ENCODE measurements at places on chromosomes 5 and 9.
A peak's percentile ranks its signal among the peaks of the same experiment; 100 is the strongest.

DNA sequence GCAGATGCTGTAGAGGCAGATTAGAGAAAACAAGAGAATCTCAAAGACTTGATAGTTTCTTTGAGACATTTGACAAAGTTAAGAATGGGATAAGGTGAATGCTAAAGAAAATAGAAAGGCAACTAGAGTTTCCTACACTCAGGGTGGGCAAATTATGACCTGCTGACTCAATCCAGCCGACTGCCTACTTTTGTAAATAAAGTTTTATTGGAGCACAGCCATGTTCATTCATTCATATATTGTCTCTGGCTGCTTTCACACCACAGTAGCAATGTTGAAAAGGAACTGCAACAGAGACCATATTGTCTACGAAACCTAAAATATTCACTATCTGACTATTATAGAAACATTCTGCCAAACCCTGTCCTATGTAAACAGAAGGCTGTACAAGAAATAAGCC is 37.6 kb upstream of the TARS1 start:
- DNase-seq, result no peak

- no peak for DNase-seq
These were observed 15.5 kb upstream of the TRIM32 start for GRCh38 chr9:116671605-116672004.

GRCh38 chr5:56985936-56986625 is 34.2 kb upstream of the MIER3 start:
- no peak for DNase-seq

DNA sequence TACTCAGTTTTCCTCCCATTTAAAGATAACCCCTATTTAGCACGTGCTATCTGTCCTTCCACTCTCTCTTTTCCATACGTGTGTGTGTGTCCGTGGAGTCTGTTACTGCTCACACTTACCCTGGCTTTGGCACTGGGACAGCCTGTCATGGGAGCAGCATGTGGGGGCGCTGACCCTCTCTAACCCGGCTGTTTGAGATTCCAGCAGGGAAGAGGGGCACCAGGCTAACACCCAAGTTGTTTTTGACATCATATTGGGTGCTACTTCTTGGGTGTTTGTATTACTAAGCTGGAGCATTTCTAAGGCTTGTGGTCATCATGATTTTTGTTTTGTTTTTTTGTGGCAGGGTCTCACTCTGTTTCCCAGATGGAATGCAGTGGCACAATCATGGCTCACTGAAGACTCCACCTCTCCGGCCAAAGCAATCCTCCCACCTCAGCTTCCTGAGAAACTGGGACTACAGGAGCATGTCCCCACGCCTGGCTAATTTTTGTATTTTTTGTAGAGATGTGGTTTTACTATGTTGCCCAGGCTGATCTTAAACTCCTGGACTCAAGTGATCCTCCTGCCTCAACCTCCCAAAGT is 56.9 kb upstream of the SIMC1 start:
- DNase-seq, result no peak

DNA sequence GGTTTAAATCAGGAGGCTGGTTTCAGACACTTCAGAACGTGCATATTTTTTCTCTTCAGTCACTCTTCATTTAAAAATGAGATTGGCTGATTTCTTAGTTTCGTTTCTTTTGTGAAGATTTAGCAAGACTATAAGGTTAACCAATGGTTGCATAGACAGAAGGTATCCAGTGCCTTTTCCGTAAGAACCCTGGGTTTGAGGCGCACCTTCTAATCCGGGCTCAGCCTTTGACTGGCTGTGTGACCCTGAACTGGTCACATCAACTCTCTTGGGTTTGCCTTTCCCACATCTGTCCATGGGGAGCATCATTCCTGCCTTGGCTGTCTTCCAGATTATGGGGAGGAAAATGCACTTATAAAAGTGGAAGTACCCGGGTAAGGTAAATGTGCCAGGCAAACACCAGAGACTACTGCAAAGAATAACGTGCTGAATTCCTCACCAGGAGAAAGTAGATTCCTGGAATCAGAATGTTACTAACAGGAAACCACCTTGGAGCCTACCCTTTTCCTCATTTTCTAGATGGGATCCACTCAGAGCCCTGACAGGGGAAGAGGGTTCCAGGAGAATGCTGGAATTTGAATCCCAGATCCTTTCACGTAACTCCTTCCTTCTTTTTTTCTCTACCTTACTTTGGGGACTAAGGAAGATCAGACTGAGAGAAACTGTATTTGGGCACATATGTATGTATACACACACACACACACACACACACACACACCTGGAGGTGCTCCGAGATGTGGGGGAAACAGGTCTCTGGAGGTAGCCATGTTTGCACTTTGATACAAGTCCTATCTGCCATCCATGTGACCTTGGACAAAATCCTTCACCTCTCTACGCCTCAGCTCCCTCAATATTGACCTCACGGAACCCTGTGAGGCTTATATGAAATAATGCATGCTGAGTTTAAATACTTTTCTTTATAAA is 6.8 kb downstream of the HAND1 start:
- no peak for DNase-seq

DNA sequence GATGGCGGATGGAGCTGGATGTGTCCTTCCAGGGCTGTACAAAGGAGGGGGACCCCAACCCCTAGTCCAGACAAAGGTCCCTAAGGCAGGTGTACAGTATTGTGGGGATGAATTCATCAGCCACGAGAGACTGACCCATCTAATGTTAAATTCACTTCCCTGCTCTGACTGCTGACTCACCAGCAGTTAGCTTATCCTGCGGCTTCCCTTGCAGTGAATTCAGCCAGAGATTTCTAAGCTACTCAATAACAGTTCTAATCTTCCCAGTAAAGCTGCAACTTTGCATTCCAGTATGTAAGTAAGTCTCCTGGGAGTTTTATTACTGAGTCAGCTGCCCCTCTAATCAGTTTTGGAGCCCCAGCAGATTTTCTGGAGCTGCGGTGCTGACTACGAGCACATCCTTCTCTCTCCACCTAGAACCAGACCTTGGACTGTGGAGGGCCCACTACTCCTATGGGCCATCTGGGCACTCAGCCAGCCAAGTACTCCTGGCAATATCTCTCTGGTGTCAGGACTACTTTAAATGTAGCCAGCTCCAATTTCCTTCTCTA is 16.1 kb downstream of the B4GALT1 start:
- DNase-seq, result peak; percentile 77

DNA sequence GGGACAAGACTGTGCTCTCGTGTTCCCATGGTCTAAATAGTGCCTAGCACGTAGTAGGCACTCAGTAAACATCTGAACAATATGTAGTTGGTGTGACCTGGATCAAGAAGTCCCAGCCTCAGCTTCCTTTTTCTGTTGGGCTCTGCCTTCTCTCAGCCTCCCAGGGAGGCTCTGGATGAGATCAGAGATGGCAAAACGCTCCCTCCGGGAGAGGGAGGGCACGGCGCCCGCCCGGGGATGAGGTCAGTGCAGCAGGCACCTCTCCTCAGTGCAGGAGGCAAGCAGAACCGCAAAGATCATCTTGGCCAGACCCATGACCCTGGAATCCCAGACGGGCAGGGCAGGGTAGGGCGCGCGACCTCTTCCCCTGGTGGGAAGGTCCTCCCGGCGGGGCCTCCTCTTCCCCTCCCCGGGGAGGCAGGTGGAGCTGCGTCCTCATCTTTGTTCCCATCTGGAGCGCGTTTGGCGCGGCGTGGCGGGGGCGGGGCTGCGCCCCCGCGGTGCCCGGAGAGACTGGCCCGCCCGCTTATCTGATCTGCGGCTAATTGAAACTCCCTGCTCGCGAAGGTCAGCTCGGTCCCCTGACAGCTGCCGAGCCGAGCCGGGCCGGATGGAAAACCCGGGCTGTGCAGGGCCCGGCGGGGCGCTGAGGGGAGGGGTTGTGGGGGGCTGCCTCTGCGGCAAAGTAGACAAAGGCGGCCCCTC is 60.9 kb downstream of the CXXC5 start:
- DNase-seq, result no peak

DNA sequence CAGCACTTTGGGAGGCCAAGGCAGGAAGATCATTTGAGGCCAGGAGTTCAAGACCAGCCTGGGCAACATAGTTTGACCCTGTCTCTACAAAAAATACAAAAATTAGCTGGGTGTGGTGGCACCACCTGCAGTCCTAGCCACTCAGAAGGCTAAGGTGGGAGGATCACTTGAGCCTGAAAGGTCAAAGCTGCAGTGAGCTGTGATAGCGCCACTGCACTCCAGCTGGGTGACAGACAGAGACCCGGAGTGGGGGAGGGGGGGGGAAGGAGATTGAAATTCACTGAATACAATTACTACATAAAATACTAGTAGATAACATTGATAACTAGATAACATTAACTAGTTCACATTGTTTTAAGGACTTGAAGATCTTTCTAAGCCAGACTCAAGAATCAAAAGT is 345.6 kb downstream of the BNC2 start:
- no peak for DNase-seq

- no peak for DNase-seq
These were observed 514.5 kb upstream of the PTGER4 start for GRCh38 chr5:40165106-40165788.

DNA sequence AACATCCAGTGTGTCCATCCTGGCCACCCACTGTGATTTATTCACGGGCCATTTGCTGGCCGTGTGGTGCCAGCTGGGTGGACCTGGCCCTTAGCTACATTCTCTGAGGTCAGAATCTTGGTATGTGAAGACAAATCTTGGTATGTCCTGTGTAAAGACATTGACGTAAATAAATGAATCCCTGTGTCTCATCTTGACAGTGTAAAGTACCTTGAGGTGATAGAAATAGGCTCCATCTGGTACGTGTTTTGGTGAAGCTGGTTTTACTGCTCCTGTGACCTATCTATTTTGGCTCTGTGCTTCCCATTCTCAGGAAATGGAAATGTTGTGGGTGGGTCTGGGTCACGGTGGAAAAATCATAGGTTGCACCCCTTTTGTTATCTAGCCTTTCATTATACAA is 245.4 kb upstream of the ANKH start:
- DNase-seq, result no peak

GRCh38 chr5:3913279-3913678 is 317.6 kb downstream of the IRX1 start:
- DNase-seq, result no peak

DNA sequence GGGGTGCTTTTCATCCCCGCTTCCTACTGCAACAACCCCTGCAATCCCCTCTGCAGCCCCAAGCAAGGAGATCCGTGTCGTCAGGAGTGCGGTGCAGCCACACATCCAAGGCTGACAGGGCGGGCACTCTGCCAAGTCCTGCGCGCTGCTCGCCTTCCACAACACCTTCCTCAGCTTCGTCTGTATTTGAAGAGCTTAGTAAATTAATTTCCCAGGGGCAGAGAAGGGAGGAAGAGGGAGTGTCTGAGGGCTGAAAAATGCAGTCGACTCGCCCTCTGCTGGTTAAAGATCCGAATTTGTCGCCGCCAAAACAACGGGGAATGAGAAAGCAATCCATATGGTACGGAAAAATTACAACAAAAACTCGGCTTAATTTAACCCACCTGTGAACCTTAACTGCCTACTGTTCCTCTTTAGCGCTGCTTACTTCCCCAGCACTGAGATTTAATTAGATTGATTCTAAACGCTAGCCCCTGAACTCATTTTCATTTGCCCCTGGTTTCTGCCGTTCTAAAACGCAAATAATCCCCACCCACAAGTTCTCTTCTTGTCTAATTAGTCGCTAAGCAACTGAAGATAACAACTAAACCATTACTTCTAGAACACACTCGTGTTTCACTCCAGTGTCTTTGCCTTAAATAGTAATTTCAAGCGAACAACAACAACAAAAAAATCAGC is 10.9 kb upstream of the PCDHB1 start:
- DNase-seq, result no peak

- peak; percentile 31 for DNase-seq
These were observed 41.9 kb upstream of the ACTBL2 start for GRCh38 chr5:57524348-57525060.

DNA sequence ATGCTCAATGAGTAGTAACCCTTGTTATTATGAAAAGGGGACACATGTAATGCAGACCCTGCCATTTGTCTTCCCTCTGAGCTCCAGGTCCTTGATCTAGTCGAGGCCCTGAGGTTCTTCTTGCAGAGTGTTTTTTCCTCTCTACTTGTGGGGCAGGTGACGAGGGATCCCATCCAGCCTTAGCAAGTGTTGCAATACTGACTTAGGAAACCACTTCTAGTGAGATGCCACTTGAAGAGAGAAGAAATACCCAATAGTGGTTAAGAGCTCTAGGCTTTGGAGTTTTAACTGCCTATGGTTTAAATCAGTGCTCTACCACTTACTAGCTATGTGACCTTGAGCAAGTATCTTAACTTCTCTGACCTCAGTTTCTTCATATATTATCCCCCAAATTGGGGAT is 10.2 kb downstream of the PPARGC1B start:
- no peak for DNase-seq

GRCh38 chr9:12464400-12464799 is 228.8 kb upstream of the TYRP1 start:
- no peak for DNase-seq

DNA sequence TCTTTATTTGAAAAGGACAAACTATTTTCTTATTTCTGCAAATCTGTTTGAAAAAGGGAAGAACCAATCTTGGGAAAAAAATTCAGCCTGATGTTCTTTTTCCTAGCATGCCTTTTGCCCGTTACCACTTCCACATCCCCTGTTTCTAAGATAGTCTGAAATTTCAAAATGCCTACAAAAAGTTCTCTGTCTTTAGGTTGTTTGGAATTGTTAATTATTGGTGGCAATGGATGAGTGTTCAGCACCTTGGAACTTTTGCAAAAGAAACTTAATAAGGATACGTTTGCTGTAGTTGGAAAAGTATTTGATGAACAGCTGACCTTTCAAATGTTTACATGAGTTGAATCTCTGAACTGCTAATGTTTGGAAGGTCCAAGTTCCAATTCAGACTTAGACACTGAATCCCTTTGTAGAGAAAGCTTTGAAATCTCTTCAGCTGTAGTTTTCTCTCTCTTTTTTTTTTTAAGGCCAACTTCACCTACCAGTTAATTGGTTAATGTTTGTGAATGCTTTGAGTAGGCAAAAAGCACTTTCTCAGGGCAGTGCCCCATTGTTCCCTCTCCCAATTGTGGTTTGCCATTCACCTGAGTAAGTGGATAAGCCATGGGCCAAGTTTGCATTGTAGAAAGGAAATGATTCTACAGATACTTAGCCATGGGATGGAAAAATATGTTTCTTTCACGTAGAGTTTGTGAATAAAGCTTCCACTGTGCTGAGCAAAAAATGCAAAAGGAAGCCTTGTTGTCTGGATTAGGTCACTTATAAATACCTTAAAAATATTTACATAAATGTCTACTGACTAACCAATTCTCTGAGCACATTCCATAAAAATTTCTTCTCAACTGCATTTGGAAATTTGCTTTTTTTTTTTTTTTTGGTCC is 156.4 kb upstream of the ELL2 start:
- no peak for DNase-seq

DNA sequence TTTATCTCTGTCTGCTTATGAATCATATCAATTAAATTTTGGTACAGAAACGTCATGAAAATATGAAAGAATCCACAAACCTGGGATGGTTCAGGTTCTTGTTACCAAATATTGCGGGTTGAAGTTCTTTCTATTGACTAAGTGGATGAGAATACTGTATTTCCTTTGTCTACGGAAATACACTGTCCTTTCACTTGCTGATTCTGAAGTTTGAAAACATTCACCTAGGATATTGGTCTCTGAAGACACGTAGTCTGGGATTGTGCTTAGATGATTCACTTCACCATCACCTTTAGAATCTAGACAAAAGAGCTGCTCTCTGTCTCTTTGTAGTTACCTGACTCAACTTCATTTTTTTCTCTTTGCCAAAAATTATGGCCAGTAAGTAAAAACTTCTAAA is 222.4 kb downstream of the FBN2 start:
- no peak for DNase-seq

GRCh38 chr9:32171339-32171738 is 213.1 kb upstream of the ACO1 start:
- no peak for DNase-seq

GRCh38 chr9:4068914-4069313 is 231.0 kb downstream of the GLIS3 start:
- no peak for DNase-seq

GRCh38 chr5:174234388-174234787 is 188.9 kb downstream of the NSG2 start:
- no peak for DNase-seq
